ENCODE measurements at places on chromosomes 1 and 21.

- H3K4me1 ChIP-seq: no peaks in the 10 kb centered on the region
- H3K27ac ChIP-seq: no peak overlapping the region
- H3K27me3 ChIP-seq: peaks cover 66% of the 10 kb centered on the region
- no peak for DNase-seq
- no peaks in the 10 kb centered on the region for H3K36me3 ChIP-seq
Observed at GRCh38 chr21:45607021-45607908, 36.3 kb upstream of the PCBP3 start.

GRCh38 chr1:54546651-54547401 is 1.2 kb upstream of the ACOT11 start:
- DNase-seq: no peak
- H3K27ac ChIP-seq: no peak overlapping the region
- no peaks in the 10 kb centered on the region for H3K36me3 ChIP-seq
- H3K4me1 ChIP-seq: peaks cover under 1% of the 10 kb centered on the region

DNA sequence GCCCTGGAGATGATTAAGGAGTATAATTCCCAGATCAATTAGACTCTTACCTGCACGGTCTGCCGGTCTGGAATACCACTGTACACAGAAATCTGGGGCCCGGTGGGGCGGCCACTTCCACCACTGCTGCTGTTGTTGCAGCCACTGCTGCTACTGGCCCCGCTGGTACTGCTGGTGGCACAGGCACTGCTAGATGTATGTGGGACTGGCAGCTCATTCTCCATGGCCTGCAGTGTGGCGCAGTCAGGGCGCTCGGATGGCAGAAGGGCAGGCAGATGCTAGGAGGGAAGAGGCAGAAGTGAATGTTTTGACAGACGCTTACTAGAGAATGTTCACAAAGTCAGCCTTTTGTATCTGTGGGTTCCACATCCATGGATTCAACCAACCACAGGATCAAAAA is 54.4 kb upstream of the A3GALT2 start:
- no peak overlapping the region for H3K27ac ChIP-seq
- no peaks in the 10 kb centered on the region for H3K27me3 ChIP-seq
- no peaks in the 10 kb centered on the region for H3K36me3 ChIP-seq
- peaks cover 30% of the 10 kb centered on the region for H3K4me1 ChIP-seq

DNA sequence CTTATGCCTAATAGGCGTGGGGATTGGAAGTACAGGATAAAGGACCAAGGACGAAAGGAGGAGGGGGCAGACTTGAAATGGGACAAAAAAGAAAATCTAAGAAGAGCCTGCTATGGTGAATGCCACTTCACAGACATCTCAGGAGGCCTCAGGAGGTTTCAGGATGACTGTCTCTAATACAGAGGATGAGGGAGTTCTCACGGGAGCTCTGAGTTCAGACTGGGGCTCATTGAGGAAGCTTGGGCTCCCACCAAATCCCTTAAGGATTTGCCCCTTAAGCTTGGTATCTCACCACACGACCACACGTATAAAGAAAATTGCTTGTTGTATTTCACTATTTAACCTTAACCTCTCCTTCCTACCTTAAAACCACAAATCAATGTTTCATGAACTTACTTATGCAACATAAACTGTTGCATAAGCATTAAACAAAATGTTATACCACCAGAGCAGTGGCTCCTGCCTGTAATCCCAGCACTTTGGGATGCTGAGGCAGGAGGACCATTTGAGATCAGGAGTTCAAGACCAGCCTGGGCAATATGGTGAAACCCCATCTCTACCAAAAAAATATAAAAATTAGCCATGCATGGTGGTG is 12.4 kb downstream of the SLC30A1 start:
- no peaks in the 10 kb centered on the region for H3K27me3 ChIP-seq
- no peak overlapping the region for H3K4me3 ChIP-seq
- DNase-seq: no peak
- H3K36me3 ChIP-seq: no peaks in the 10 kb centered on the region
- peaks cover 8% of the 10 kb centered on the region for H3K4me1 ChIP-seq
- peak overlapping the region; percentile 17 for H3K27ac ChIP-seq

DNA sequence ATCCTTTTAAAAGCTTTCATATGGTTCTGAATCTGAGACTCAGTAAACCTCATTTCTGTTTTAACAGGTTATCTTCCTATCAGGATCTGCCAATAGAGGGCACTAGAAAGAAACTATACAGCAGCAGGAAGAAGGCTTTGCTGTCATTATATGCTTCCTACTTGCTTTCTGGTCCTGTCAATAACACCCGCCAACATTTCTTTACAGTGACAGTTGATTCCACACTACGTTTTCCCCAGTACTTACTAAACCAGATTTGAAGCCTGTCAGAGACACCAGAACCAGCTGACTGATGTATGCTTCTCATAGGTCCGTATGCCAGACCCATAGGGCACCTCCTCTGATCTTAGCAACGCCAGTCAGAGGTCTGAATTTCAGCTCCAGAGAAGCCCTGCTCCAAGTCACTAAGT is 341.0 kb upstream of the NEGR1 start:
- no peaks in the 10 kb centered on the region for H3K27me3 ChIP-seq
- peak; percentile 42 for DNase-seq
- H3K36me3 ChIP-seq: no peaks in the 10 kb centered on the region
- no peak overlapping the region for H3K27ac ChIP-seq

DNA sequence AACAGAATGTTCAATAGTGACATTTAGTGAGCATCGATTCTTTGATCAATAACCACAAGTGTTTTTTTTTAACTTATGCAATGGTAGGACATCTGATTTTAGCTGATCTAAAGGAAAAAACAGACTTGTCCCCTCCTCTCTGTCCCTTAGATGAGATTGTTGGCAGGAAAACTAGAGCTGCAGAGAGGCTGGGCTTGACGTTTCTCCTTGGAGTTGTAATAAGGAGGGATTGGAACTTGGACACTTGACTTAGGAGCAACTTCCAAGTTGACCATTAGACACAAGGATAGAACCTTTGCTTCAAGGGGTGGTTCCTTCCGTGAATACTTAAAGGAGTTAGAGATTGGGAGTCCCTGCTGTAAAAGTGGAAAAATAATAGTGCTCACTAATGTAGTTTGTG is 49.9 kb downstream of the KAZN start:
- DNase-seq: no peak
- H3K27ac ChIP-seq: no peak overlapping the region
- H3K36me3 ChIP-seq: no peaks in the 10 kb centered on the region
